ENCODE measurements at places on chromosomes 1 and 21.

DNA sequence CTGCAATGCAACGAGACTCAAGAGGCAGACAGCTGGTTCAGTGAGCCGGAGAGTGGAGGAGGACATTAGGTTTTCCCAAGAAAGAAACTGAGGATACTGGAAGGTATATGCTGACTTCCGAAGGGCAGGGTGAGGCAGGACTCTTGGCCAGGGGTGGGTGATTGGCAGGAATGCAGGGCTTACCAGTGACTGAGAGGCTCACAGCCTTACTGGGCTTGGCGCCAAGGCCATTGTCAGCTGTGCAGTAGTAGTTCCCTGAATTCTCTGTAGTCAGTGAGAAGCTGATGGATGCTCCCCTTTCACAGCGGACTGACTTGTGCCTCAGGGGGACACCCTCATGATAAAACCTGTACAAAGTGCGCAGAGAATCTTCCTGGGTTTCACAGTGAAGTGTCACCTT, 9.6 kb downstream of the FCRL5 start:
- DNase-seq: no peak

DNA sequence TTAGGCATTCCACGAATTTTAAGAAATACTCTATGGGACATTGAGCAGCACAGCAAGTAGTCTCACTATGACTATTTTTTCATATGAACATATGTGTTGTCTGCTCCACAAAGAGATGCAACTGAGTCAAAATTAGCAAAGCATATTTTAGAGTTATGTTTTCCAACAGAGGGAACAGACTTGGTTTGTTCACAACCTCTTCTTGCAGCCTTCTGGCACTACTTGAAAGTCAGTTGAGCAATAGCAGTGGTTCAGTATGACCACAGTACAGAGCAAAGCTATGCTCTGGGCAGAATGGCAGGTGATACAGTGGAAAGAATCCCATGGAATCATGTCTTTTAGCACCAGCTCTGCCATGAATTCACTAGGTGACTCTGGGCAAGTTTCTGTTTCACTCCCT, 5.2 kb downstream of the CCN1 start:
- DNase-seq: no peak

DNA sequence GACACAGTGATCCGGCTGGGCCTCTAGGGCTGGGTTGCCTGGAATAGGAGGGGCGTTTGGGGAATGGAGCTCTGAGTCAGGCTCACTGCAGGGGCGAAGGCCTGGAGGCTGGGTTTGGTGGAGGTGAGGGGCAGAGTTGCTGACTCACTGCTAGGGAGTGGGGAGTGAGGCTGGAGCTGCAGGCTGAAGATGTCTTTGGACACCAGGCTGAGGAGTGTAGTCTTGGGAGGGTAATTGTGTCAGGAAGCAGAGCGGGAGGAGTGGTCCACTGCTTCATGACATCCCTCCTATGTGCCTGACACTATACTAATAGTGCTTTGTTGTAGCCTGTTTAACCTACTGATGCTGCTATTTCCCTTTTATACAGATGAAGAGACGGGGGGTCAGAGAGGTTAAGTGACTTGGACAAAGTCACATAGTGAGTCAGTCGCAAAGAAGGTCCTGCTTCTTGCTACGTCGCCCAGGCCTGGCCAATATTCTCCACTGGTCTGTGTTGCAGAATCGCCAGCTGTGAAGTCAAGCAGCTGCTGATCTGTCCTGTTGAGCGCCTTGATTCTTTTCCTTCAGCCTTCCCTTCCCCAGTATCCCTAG, 13.6 kb downstream of the ACTL8 start:
- DNase-seq: no peak

DNA sequence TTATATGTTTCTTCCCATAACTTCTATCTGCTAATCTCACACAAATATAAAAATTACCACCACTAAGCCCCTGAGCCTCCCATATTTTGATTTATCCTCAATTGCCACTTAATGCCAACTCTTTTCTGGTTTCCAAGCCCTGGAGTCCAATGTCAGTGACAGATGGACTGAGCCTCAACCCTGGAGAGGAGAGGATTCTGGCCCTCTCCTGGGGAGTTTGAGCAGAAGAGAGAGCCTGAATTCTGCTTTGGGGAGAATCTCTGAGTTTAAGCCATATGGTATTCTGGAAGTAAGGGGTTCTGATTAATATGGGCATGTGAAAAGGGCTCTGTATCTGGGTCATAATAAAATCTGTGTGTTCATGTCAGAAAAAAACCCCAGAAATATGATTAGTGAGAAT, 8.5 kb downstream of the CADM3 start:
- no peak for DNase-seq

DNA sequence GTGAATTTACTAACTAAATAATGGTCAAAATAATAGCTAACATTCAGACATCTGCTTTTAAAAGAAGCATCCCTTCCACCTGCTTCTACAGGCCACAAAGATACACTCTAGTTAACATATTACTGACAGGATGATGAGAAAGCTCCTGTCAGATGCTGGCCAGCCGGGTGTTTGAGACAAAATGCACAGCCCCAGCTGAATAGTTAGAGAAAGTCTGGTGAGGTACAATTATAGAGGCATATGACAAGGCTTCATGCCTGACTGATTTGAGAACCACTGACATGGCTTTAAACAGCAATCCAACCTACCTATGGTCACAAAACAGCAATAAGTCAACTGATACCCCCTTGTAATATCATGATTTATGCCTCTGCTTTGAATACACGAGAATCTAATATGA, 137.0 kb downstream of the DENND1B start:
- no peak for DNase-seq

DNA sequence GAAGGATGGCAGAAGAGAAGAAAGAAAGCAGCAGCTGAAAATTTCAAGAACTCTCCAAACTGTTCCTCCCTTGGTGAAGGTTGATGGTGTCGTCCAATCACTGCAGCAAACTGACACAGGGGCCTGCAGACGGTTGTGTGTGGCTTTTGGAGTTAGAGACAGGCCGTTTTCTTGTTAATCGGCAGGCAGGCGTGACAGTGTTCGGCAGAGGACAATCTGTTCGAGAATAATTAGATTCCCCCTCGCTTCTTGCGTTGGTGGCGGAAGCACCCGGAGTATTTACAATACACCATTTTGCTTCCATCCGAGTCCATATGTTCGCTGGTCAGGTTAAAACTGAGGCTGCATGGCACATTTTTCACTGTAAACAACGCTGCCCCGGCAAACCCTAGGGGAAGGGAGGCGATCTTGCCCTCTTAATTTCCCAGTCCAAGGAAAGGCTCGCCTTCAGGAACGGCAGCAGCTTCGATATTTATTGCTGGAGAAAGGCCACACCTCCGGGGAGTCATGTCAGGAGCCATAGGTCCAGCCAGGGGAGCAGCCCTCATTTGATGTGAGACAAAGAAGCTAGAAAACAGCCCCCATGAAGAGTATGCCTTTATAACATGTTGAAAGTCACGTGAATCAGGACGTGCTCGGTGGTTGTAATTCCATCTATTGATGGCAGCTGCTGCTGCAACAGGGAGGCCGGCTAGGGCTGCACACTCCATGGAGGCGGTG, 360.1 kb downstream of the SMYD3 start:
- DNase-seq: no peak

DNA sequence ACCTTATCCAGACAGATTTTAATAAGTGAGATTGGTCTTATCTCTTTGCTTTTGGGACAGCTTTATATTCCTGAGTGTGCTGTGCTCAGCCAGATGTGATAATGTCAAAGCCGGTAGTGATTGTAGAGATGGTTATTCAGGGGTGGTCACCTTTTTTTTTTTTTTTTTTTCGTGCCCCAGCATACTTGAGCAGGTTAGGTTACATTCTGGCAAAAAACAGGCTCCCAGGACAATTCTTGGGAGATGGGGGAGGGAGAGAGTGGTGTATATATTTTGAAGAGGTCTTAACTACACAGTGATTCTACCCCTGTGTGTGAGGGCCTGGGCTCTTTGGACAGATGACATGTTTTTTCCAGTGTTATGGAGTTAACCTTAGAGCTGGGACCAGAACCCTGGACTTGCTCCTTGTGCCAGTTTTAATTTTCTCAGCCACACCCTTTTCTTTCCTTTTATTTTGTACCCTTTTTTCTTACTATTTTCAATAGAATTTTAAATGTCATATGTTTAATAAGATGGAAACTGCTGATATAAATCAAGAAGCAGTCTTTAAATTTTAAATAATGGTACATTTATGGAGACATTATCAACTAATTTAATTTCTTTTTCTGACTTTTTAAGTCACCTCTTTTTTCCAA, 88.4 kb downstream of the DYRK1A start:
- DNase-seq: no peak

DNA sequence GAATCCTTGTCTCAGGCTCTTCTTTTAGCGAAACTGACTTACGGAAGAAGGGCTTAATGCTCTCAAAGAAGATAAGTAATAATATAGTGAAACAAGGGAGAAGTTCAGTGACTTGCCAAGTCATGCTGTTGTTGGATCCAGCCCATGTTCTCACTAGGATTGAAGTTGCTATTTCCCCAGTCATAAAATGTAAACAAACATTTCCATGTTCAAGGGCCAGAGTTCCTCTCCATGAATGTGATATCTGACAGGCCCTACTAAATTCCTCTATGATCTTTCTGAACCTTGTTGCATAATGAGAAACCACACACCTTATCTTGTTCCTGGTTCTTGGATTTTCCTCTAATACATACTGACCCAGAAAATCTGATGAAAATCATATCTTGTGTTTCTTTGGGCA, 876.5 kb upstream of the B3GALT2 start:
- no peak for DNase-seq

DNA sequence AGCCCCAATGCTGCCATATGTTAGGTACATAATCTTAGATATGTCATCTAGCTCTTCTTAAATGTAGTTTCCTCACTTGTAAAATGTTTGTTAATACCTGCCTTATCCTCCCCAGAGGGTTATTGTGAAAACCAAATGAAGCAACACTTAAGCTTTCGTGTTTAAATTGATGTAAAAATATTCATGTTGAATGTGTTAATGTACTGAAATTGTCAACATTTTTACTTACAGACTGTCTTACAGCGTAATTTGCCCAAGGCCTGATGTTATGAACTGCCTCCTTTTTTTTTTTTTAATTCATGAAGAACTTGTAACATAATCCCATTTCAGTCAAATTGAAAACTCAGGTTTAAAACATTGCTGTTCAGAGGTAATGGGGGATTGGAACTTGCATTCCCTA, 25.6 kb upstream of the ENAH start:
- no peak for DNase-seq

GRCh38 chr1:32336963-32337675, 1.1 kb upstream of the MARCKSL1 start:
- DNase-seq: peak; percentile 85

- DNase-seq: no peak
These were observed 33.6 kb downstream of the SPAG17 start for GRCh38 chr1:118151312-118151937.

DNA sequence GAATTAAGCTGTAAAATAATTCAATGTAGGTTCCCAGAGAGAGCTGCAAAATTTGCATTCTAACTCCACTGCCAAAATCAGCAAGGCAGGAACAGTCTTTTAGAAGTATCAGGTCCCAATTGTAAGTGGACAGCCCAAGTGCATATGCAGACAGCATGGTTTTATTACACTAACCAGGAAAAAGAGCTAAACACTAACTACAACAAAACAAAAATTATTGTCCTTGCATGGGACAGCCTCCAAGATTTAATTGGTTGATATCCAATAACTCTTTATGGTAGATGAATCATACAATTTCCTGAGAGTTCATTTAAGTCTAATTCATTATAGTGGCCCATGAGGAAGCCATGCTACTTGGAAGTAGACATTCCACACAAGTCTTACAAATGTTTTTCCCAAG, 154.3 kb upstream of the ZNF648 start:
- DNase-seq: no peak

- no peak for DNase-seq
These were observed 288.4 kb downstream of the SMYD3 start for GRCh38 chr1:246218686-246219085.

- no peak for DNase-seq
These were observed 116.6 kb downstream of the HS2ST1 start for GRCh38 chr1:87030740-87031690.

GRCh38 chr21:45152265-45152746, 77.9 kb downstream of the ADARB1 start:
- DNase-seq: peak; percentile 75

GRCh38 chr21:45326169-45326851, 38.6 kb upstream of the POFUT2 start:
- DNase-seq: no peak

GRCh38 chr1:211327346-211327921, 801 bp downstream of the TRAF5 start:
- no peak for DNase-seq

All from SIG-M5 (cell line).